ENCODE measurements at places on chromosomes 16 and 17.

DNA sequence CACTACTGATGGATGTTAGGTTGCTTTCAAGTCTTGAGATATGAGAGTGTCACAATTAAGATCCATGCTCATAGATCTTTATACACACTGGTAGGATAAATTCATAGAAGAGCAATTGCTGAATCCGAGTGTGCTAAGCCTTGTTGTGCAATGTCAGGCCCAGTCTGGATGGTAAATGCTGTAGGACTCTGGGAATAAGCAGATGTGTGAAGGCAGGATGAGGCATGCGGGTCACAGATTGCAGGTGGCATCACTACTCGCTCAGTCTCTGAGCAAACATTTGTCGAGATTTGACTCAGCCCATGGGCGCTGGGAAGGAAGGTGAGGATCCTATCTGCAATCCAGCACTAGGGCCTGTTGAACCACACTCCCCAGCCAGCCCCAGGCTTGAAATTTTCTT is 40.7 kb downstream of the TMEM186 start:
- DNase-seq = no peak

GRCh38 chr16:4339909-4340308 is 11.2 kb downstream of the PAM16 start:
- no peak for DNase-seq

- DNase-seq = no peak
Observed at GRCh38 chr17:8285270-8286181, 2.9 kb upstream of the RANGRF start.

DNA sequence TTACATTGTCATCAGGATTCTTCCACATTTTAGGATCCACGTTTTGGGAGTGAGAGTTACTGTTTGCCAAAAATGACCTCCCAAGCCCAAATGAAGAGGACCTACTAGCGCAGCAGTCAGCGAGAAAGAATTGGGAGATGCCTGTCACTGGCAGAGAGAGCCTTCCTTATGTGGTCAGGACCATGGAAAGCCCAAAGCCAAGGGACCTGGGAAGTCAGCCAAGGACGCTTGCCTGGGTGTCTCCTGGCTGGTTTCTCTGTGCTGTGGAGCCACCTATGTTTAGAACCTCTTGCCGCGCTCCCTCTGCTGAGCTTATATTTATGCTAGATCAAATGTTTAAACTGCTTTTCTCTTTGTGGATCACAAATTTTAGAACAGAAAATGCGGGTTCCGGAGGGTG is 24.9 kb upstream of the RHBDL3 start:
- no peak for DNase-seq

GRCh38 chr17:17051380-17051779 is 9.1 kb downstream of the MPRIP start:
- DNase-seq = no peak

- DNase-seq = no peak
Observed at GRCh38 chr17:66843627-66844026, 8.7 kb downstream of the CACNG5 start.

DNA sequence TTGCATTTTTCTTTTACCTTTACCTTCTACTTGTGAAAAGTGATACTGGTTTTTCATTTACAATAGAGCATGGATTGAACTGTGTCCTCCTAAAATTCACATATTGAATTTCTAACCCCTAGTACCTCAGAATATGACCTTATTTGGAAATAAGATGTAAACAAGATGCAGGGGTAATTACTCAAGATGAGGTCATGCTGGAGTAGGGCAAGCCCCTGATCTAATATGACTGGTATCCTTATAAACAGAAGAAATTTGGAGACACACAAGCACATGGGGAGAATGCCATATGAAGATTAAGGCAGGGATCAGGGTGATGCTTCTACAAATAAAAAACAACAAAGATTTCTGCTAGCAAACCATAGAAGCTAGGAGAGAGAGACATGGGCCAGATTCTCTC is 12.2 kb downstream of the MYH13 start:
- DNase-seq = no peak

DNA sequence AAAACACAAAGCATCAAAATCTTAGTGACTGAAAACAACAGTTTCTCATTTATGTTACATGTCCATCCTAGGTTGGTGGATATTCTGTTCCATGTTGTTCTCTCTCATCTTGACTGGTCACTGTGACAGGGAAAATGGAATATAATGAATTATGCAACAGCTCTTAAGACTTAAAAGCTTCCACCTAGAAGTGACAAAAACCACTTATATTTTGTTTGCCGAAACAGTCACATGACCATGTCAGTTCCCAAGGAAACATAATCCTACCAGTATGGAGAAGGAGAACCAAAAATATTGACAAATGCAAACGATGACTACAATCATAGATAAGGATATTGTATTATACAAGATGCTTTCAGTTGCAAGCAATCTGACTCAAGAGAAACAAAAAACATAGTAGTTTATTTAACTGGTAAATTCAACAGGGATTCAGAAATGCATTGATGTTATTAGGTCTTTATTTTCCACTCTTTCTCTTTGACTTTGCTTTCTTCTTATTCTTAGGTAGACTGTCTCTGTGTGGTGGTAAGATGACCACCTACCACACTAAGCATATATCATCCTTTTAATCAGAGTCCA is 103.8 kb downstream of the SSH2 start:
- DNase-seq = no peak

GRCh38 chr16:57972306-57972705 is 1.4 kb upstream of the CNGB1 start:
- no peak for DNase-seq
